Esophagus squamous epithelium (tissue), 5 donors: ENCODE measurements at places on chromosomes 3 and 15.

- DNase-seq: no peak
These were observed 357.7 kb downstream of the OTOL1 start for GRCh38 chr3:161854232-161854771.

GRCh38 chr15:27592036-27592760 lies 506.9 kb downstream of the OCA2 start:
- no peak for DNase-seq

DNA sequence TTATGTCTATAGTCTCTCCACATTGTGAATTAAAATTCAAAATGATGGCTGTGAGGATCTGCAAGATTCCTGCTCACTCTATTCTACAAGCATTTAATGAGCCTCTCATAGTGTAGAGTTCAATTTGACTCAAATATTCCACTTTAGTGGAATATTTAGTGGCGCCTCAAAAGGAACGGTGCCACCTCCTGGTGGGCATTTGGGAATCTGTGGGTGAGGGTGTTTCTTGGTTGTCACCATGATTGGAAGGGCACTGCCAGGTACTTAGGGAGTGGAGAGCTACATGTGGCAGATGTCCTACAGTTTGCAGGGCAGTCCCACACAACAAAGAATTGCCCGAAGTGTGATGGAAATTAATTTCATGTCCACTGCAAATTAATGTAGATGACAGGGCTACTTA lies 21.5 kb upstream of the KCNMB3 start:
- DNase-seq: no peak

GRCh38 chr15:64683378-64683777 lies 92.0 kb downstream of the RBPMS2 start:
- no peak for DNase-seq

- DNase-seq: no peak
These were observed 4.7 kb upstream of the COL6A5 start for GRCh38 chr3:130340766-130341165.

DNA sequence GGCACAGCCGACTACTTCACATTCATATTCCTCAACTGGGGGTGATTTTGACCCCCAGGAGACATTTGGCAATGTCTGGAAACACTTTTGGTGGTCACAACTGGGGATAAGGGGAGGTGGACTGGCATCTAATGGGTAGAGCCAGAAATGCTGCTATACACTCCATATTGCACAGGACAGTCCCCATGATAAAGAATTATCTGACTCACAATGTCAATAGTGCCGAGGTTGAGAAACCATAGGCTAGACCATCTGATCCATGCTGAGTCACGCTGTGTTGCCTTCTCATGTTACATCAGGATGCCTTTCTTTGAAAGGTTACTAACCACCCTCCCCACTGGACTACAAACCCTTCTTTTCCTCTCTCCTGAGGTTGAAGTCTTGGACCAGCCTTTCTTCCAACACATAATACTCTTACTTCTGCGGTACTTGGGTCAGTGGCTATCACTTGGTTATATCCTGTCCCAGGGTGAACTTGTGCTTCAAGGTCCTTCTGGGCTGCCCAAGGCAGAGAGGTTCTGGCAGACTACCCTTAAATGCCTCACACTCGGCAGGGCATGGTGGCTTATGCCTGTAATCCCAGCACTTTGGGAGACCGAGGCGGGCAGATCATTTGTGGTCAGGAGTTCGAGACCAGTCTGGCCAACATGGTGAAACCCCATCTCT lies 68.8 kb downstream of the CTNNB1 start:
- no peak for DNase-seq

DNA sequence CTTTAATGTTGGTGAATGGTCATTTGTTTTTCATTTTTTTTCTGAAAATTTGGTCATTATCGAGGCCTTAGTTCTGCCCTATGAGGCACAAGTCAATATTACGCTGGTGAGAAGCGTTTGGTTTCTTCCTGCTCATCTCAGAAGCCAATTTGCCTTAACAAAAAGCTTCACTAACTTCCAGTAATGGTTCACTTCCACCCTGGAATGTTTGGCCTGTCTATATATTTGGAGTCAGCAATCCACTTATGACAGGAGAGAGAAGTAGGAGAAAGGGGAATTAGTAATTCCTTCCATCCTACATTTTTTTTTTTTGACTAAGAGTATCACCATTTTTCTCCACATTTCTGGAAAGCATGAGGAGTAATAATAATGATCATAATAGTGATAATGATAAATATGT lies 124.4 kb downstream of the DIPK2A start:
- no peak for DNase-seq

- no peak for DNase-seq
These were observed 153.9 kb downstream of the VPS8 start for GRCh38 chr3:184965639-184966430.

GRCh38 chr15:72495007-72495406 lies 20.9 kb downstream of the ARIH1 start:
- no peak for DNase-seq

DNA sequence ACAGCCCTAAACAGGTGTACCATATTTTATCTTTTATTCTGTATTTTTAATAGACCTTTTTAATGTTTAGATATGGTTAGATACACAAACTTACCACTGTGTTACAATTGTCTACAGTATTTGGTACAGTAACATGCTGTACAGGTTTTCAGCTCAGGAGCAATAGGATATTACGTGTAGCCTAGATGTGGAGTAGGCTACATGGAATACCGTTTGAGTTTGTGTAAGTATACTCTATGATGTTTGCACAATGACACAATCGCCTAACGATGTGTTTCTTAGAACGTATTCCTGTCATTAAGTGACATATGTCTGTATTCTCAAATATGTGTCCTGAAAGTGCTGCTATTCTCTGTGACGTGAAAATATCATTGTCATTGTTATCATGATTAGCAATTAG lies 62.6 kb downstream of the MFSD1 start:
- no peak for DNase-seq

DNA sequence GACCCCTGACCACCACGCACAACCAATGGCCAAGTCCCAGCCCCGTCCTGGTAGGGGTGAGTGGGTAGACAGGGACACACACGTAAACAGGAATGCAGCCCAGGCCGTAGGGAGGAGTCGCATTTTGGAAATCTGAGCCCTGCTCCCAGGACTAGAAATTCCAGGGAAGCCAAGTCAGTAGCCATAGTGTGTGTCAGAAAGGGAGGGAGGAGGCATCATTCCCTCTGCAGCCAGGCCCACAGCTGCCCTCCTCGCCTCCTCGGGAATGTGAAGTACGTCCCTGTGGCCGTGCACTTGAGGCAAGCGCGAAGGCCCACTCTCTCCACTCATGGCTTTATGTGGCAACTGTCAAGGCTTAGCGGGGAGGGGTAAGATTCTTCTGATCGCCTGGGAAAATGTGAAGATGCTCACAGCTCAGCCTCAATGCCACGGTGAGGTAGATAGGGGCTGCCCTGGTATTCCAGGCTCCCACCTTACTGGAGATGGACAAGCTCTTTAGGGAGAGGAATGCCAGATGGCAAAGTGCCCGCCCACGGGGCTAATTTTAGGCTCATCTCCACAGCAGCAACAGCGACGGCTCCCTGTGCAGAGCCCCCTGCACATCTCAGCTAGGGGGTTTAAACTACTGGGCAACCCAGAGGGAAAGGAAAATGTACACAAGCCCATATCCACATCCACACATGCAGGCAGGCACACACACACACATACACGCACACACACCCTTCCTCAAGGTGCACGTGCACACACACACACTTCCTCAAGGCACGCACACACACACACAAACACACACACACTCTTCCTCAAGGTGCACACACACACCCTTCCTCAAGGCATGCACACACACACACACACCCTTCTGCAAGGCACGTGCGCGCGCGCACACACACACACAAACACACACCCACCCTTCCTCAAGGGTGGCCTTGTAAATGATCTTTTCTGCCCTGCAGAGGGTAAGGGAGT lies 65.5 kb downstream of the ADCY5 start:
- no peak for DNase-seq

GRCh38 chr3:78668302-78668701 lies 1099.5 kb downstream of the ROBO1 start:
- DNase-seq: no peak

DNA sequence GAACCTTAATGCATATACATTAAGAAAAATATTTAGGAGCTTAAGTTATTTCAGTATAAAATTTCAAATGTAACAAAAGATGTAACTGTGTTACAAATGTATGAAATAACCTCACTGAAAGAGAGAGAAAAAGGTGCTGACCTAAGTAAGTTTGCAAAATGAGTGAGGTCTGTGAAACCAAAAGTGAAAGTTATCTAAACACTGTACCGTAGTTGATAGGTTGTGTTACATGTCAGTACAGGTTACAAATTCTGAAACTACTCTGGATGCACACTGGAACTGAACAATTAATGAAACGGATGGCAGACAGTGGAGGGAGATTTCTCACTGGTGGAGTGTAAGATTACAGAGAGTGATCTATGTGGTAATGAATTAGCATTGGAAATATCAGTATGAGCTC lies 420.7 kb downstream of the ZNF385D start:
- DNase-seq: no peak

DNA sequence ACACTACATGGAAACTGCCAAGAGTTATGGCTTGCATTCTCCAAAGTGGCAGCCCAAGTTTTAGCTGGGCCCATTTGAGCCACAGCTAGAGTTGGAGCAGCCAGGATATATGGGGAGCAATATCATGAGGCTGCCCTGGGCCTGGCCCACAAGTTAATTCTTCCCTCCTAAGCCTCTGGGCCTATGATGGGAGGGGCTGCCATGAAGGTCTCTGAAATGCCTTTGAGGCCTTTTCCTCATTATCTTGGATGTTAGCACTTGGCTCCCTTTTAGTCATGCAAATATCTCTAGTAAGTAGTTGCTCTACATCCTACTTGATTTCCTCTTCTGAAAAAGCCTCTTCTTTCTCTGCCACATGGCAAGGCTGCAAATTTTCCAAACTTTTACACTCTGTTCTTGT lies 257.5 kb upstream of the CHRM5 start:
- DNase-seq: no peak

DNA sequence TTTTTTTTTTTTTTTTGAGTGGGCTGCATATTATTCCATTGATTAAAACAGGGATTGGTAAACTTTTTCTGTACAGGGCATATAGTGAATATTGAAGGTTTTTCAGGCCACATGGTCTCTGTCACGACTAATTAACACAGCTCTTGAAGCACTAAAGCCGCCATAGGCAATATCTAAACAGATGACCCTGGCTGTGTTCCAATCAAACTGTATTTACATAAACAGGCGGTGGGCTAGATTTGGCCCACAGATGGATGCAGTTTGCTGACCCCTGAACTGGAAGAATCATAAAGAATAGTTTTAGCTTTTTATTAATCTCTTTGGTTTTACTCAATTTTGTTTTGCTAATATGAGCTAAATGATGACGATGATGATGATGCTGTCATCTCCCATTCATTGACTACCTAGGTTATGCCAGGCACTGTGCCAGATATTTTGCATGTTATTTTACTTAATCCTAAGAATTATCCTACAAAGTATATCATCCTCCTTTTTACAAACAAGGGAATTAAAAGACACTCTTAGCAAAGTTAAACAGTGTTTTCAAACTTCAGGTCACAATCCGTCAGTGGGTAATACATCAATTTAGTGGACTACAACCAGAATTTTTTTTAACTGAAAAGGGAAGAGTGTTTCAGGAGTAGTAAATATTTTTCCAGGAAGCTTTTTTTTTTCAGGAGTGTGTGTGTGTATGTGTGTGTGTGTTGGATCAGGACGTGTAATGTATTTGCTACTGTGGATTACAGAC lies 54.3 kb downstream of the LMCD1 start:
- no peak for DNase-seq

DNA sequence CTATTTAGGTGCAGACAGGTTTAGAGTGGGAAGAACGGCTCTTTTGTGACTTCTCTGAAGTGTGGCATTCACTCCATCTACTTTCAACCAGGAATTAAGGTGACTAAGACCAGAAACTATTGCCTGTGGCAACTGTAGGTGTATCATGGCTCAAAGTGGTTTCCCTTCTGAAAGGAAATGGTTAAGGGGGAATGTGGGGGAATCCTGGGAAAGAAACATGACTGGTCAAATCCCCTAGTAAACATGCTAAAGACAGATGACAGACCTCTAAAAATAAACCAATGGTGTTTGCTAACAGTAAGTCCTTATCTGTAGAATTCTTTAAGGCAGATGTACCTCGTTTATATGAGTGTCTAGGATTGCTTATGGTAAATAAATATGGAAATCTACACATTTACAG lies 56.9 kb downstream of the MEGF11 start:
- no peak for DNase-seq

- DNase-seq: no peak
These were observed 9.1 kb upstream of the SYN2 start for GRCh38 chr3:11995120-11995519.

GRCh38 chr3:154168998-154169795 lies 48.0 kb downstream of the ARHGEF26 start:
- no peak for DNase-seq

DNA sequence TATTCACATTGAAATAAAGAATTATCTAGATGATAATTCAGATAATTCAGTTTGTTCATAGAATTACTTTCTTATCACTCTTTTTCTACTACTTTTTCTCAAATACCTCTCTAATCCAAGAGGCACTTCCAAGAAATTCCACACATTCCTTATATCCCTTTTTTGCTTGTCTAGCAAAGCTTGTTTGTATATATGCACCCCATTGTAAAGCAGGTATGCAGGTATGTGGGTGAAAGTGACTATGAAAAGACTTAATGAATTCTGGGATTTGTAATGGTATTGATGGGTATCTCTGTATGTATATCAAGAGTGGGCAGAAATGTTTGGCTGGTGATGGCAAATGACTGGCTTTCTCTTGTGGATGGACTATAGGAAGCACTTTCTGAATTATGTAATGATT lies 94.1 kb upstream of the FGF7 start:
- DNase-seq: no peak

DNA sequence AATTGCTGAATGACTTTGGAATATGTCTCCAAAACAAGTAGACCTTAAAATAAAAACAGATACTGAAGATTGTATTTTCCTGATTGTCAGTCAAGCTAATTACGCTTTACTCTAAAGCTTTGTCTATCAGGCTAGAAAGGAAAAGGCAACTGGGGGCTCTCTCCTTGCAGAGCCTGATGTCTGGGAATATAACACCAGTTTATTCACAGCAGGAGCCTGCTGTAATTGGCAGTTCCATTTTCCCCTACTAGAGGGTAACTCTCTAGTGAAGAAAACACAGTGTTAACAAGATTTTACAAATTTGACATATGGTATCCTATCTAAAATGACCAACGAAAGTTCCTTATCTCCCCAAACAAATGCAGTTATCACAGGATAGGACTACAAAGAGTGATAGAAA lies 158.8 kb downstream of the PDZRN3 start:
- no peak for DNase-seq

- no peak for DNase-seq
These were observed 205.5 kb upstream of the TGFBR2 start for GRCh38 chr3:30400926-30401325.

DNA sequence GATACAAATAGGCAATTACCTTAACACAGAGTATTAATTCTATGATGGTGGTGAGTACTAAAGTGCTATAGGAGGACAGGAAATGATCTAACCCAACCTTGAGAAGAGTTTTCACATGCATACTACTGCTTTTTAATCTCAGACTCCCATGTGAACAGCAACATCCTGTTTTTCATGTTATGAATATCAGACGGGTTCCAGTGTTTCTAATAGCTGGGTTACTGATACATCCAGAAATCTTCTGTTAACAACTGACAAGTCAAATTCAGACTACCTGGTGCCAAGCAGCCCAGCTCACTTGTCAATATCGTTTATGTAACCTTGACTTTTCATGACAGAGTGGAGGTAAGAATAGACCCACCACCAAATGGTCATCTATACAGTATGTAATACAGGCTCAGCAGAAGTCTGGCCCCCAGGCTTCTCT lies 220.2 kb upstream of the COL8A1 start:
- no peak for DNase-seq
